ENCODE measurements at places on chromosomes 4 and X.

- no peak for DNase-seq
Observed at GRCh38 chr4:99815597-99816011, 1.0 kb upstream of the DAPP1 start.

DNA sequence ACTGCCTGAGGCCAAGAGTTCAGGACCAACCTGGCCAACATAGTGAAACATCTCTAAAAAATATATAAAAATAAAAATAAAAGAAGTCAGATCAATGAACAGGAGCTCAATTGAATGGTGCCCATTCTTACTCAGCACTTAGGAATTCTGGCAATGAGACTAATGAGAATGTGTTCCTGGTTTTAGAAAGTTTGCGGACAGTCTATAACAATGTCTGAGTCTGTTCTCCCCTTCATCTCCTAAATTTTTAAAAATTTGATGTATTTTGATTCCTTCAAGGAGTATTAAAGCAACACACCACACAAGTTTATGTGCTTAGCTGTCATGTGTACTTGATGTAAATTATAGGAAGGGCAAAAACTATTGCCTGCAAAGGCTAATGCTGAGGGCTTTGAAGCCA is 30.6 kb upstream of the KCNIP4 start:
- DNase-seq = no peak

GRCh38 chr4:110869862-110870572 is 247.1 kb upstream of the PITX2 start:
- DNase-seq = no peak

- no peak for DNase-seq
Observed at GRCh38 chrX:43717161-43717560, 61.1 kb downstream of the MAOA start.

GRCh38 chr4:85761803-85762528 is 287.0 kb downstream of the ARHGAP24 start:
- DNase-seq = no peak

Measured in CD4-positive, alpha-beta T cell treated with Interleukin-6 at 100 ng/mL for 8 hours (primary cell).